ENCODE measurements at places on chromosomes 6 and 20. TPM values are rescaled to one million over a fixed set of nuclear protein-coding genes. Genes with fewer than 3 reads are reported as not detected.

DNA sequence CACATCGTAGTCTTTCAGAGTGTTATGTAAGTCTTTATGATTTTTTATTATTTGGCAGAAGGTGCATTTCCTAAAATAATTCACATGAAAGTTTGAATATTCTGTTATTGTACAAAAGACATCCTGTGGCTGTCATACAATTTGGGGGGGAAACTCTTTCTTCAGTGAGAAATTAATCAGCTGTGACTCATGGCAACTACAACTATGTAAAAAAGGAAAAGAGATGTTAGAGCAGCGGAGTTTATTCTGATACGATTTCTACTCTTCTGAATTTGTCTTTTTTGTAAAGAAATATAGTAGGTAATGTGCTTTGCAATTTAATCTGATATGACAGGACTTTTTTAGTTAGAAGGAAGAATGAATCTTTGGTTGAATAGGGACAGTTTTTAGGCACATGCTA lies 14.2 kb downstream of the COL19A1 start:
- DNase-seq = no peak

DNA sequence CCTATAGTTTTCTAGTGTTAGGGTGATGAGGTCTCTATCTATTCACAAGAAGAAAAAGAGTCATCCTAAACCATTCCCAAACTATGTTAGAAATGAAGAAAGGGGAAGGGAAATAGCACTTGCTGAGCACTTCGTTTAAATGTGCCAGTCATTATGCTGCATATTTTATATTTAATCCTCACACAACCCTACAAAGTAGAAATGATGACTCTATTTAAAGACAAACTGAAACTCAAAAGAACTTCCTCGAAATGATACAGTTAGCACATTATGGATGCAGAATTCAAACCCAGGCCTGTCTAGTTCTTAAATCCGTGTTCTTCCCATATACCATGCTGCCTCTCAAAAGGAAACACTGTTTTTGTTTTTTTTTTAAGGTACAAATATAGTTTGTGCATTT lies 174.6 kb downstream of the GMPR start:
- no peak for DNase-seq

DNA sequence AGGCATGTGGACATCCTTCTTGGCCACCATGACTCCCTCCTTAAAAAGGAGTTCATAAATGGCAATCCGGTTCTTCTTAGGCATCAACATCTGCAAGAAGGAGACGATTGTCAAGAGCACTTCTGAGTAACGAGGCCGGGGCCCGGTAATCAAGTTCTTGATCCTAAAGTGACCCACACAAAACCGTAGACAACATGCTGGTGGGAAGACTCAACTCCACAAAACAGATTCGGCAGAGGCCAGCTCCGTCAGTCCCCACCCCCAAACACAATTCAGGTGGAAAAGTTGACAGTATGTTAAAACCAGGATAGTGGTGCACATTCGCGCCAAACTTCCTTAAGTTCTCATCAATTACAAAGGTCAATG lies 754 bp downstream of the RPS10 start:
- no peak for DNase-seq

DNA sequence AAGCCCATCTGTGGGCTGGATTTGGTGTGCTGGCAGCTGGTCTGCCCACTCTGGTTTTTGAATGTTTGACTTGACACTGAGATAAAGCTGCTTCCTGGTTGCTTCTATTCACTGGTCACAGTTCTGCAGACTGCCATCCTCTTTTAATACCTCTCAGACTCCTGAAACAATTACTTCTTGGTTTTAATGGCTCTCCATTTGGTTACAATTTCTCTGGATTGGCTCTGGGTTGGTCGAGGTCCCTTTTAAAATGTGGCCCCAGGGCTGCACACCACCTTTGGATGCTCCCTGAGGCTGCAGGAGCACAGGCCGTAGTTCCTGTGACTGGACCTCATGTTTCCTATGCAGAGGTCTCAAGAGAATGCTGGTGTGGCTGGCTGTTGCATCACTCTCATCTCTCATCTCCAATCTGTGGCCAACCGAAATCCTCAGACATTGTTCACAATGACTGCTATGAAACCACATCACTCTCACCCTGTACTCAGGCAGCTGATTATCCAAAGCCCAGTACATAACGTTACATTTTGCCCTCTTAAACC lies 98.5 kb downstream of the INSM1 start:
- no peak for DNase-seq

- DNase-seq = no peak
Observed at GRCh38 chr6:149900620-149901443, 2.9 kb upstream of the RAET1E start.

DNA sequence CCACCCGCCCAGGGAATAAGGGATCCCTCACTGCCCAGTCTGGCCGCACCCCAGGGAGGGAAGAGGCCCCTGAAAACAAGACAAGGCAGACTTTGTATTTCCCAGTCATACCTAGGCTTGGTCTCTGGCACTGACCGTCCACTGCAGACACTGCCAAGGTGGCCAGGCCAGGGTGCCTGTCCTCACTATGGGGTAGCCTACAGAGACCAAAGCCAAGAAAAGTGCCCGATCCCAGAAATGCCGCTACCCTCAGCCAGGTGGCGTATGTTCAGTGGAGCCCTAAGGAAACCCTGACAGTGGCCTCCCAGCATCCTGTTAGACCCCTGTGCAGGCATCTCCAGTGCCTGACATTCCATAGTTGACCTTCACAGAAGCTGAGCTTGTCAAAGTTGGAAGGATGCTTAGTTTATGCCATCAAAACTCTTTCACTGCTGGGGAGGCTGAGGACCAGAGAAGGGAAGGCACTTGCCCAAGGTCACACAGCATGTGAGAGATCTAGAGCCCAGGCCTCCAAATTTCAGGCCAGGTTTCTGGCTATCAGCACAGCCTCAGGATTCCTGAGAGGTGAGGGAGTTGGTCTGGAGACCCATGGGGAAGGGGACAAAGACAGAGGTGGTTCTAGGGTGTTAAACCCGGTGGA lies 2.5 kb downstream of the SCRT2 start:
- DNase-seq = no peak

DNA sequence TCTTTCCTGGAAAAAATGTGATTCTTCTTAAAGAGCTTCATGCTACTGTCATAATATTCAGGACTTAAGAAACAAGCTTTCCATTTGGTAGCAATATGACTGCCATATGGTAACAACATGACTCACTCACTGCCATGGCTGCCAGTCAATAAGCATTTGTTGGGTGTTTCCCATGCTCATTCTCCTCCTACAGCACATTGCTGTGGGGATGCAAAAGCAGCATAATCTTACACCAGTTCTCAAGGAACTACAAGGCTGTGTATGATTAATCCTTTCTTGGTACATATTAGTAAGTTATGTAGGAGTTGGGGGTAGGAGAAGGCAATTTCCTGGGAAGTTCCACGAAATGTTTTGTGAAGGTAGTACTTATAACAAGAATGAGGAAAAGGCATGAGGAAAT lies 76.7 kb downstream of the CEP162 start:
- DNase-seq = no peak

DNA sequence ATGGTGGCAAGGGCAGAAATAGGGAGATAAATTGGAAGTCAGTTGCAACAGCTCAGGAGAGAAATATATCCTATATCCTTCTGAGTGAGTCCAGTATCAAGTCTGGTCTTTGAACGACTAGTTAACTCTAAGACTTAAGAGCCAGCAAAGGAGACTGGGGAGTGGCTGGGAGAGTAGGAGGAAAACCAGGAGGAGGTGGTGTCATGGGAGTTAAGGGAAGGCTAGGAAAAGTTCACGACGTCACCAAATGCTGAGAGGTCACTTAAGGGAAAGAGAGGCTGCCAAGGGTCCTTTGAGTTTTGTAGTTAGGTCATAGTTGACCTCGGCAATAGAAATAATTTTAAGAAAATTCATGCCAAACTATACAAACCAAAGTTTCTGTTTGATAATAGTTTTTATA lies 25.1 kb downstream of the ACOT13 start:
- no peak for DNase-seq

GRCh38 chr6:127792616-127793015 lies 108.2 kb downstream of the THEMIS start:
- no peak for DNase-seq

DNA sequence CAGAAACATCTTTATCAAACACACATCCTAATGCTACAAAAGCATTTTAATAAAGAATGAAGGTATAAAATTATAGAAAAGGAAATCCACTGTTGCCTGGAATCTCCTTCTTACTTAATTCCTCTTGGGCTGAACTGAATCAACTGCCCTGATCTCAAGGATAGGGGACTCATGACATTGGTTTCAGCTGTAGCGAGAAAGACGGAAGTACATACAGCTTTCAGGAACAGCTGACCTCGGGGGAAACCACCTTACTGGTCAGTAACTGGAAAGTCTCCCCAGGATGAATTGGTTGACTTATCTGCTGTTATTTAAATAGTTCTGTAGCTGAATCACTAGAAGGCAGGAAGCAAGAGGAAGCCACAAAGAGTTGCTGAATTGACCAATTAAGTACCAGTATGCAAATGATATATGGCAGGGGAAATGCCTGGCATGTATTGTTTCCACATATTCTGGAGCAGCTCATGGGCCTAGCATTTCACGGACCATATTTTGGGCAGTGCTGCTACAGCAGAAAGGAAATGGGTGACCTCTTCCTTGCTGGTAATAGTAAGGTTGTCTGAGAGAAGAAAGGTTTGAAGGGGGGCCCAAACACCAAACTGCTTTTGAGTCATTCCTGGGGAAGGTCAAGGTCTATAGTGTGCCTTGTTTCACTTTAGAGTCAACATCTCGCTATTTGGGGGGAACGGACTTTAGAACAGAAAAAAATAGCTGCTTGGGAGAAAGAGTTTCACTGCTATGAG lies 43.7 kb upstream of the MAP7 start:
- no peak for DNase-seq

DNA sequence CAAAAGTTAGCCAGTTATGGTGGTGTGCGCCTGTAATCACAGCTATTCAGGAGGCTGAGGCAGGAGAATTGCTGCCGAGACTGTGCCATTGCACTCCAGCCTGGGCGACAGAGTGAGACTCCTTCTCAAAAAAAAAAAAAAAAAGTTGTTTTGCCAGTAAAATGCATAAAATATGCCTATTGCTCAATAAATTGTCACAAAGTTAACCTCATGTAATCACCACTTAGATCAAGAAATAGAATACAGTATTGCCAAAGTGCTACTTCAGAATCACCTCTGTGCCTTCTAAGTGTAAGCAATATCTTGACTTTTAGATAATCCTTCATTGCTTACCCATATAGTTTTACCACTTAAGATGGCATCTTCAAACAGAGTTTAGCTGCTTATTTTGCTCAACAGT lies 80.7 kb downstream of the TRMT11 start:
- DNase-seq = no peak

DNA sequence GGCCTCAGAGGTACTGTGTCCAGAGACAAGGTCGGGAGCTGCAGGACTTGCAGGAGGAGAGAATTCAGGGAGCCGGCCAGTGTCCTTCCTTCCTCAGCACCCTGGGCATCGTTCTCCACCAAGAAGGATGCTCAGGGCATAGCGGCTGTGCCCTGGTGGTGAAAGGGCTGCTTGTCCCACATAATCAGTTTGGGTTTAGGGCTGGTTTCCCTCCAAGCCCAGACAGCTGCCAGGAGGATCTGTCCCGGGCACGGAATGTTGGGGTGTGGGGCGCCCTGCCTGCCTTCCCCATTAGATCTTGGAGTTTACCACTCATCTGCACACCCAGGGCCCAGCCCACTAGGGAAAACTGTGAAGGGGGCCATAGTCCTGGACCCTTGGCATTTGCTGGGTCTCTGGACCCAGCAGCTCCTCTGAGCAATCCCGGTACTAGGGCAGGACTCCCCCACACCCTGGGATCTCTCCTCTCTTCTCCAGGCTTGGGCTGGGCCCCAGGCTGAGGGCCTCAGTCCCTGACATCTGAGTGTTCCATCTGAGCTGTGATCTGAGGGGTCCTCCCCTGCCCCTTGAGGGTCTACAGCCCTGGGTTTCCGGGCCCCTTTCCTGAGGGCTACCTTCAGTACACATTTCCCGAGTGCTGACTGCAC lies 18.6 kb upstream of the SPDEF start:
- no peak for DNase-seq

GRCh38 chr6:169155481-169155880 lies 98.2 kb downstream of the THBS2 start:
- DNase-seq = no peak

DNA sequence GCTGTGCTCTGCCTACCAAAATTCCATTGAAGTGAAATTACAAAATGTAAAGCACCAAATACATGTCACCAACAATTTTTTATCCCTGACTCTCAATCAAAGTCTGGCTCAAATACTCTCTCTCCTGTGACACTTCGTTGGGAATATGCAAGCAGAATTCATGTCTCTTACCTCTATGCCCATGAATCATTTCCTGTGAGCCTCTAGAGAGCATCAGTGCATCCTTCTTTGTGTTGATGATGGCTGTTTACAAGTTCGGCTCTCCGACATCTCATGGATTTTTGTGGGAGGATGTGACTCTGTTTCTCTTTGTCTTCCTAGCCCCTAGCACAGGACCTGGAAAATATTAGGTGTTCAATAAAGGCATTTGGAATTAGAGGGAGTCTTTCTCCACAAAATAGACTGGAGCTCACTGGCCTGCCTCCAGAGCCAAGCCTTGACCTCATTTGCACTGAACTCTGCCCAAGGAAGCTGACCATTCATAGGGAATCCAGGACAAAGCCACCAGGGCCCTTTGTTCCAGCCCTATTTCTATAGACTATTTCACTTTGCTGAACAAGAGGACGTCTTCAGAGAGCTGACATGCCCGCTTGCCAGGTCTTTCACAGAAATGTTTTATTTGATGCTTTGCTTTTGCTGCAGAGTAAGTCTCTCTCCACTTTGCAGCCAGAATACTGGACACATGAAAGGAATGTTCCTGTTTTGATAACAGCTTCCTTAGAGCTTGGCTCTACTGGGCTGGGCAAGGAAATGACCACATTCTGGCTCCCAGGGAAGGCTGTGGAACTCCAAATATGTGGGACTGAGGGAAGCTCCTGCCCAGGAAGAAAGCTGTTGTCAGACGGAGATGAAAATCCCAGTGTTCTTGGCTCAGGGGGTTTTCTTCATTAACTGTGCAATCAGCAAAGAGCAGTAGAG lies 194.5 kb upstream of the CDYL start:
- no peak for DNase-seq

GRCh38 chr6:373773-374724 lies 17.5 kb upstream of the IRF4 start:
- no peak for DNase-seq

The ULBP3 gene
- total RNA-seq = 17.5 TPM

The TFAP2C gene
- 4.0 TPM for total RNA-seq

The IL17F gene
- total RNA-seq = not detected

The GSTA2 gene
- not detected for total RNA-seq

The RFX6 gene
- total RNA-seq = not detected

The ZSCAN9 gene
- 30.3 TPM for total RNA-seq

All from neural crest cell (in vitro differentiated cells).